ENCODE measurements at places on chromosomes 7 and 10. TPM values are rescaled to one million over a fixed set of nuclear protein-coding genes. Genes with fewer than 3 reads are reported as not detected.

FRA10AC1 gene
- total RNA-seq = 5.8 TPM

NSUN5 gene
- 3.7 TPM for total RNA-seq

AFAP1L2 gene
- 27.7 TPM for total RNA-seq

GRCh38 chr10:9807846-9808245 is 1209.8 kb upstream of the CELF2 start:
- DNase-seq = no peak

- no peak for DNase-seq
Observed at GRCh38 chr7:142177869-142178268, 66.4 kb downstream of the MGAM2 start.

DNA sequence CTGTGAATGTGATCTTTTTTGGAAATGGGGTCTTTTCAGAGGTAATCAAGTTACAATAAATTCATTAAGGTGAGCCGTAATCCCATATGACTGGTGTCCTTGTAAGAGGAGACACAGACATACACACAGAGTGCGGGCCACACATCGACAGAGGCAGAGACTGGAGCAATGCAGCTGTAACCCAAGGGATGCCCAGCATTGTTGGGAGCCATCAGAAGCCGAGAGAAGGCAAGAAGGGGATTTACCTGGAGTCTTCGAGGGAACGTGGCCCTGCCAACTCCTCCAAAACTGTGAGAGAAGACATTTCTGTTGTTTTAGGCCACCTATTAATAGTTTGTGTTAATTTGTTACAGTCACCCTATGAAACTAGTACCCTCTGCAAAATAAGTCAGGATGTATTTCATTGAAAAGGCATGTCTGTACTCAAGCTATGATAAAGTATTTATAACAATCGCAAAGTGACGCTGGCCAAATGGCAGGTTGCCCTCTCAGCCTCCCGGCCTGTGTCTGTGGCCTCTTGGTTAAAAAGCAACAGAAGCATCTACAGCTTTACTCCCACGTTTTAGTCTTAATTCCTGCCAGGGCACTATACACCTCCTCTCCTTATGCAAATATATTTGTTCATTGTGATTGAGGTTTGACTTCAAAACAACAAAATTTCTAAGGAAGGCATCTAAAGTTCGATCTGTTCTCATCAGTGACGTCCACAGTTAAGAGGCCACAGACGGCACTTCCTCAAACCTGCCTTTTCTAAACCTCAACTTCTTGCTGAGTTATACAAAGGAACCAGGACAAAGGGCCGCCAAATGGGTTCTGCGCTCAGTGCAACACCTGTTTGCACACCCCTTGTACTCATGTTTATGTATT is 46.8 kb downstream of the HIPK2 start:
- peak; percentile 65 for DNase-seq

GRCh38 chr7:36648441-36648840 is 75.9 kb downstream of the AOAH start:
- no peak for DNase-seq

Data from dermis blood vessel endothelial cell (primary cell).